Left kidney (tissue), 8 donors: ENCODE measurements at places on chromosomes 11 and 22. TPM values are rescaled to one million over a fixed set of nuclear protein-coding genes. Genes with fewer than 3 reads are reported as not detected.

OR2D2 gene
- polyA plus RNA-seq = not detected

C11orf87 gene
- polyA plus RNA-seq = 0.22 TPM

FIBIN gene
- 17.9 TPM for polyA plus RNA-seq

MIOX gene
- polyA plus RNA-seq = 6.1 TPM

DNA sequence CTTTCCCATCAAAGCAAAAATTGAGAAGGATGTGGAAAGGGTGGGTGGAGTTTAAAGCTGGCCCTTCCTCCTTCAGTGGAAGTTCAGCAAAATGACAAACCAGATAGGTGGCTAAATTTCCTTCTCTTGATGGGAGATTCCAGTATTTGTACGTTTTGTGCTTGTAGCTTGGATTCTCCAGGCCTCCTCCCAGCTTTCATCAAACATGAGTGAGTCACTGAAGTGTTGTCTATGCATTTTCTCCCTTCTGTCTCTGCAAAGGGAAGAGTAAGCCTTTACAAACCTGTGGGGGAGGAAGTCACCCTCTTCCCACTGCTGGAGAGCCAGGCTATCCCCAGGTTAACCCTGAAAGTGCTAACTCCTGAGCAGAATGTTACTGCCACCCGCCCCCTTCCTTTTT lies 6.4 kb downstream of the MARK2 start:
- DNase-seq = no peak

DNA sequence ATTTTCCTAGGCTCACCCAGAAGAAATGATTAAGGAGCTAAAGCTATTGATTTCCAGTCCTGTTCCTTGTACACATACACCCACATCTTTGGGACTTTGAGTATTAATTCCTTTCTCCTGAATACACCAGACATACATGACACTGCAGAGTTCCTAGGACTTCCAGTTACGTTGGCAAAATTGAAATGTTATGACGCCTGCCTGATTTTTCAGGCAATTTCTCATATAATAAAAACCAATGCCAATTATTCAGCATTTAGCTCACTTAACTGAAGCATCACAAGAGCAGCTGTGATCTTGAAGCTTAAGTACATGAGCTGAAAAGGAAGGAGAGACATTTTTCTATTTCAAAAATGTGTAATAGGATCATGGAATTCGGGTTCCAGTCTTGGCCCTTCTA lies 4.5 kb downstream of the CLMP start:
- DNase-seq = no peak

- peak; percentile 95 for DNase-seq
Measured at GRCh38 chr11:69674886-69675714, at the start of gene LTO1. Gene LTO1 (minus strand): TSS chr11:69675353. CDS start chr11:69675239, 114 bp downstream.

DNA sequence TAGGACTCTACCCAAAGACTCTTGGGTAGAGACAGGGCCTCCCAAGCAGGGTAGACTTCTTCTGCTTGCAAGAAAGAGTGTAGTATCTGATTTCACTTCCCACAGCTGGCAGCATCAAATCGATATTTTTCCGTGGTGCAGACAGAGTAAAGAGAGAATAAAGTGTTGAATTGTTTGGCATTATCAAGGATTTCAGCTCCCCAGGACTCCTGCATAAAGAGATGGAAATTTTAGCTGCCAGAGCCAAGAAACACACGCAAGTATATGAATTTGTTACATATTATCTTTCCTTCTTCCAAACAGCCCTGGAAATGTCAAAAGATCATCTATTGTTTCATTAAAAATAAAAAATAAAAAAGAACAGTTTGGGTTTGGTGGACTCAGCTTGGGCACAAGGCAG lies 136.8 kb downstream of the PKNOX2 start:
- no peak for DNase-seq

DNA sequence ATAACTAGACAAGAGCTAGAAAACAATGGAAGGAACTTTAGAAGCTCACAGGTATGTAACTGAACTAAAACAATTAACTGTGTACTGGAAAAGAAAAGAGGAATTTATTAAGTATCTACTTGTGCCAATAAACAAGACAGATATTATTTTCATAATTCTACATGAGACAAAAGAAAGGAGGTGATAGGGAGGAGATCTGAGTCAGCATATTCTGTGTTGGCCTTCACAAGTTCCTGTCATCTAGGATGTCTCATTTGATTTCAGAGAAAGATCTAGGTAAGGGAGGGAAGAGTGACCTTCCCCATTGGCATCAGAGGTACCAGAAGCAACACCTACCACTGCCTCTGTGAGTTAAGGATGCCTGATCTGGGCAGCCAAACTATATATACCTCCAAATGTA lies 34.8 kb upstream of the TEAD1 start:
- no peak for DNase-seq

- peak; percentile 64 for DNase-seq
Measured at GRCh38 chr22:25202290-25202921, 2.7 kb downstream of the CRYBB3 start.

- DNase-seq = no peak
Measured at GRCh38 chr22:48098243-48098920, 1335.9 kb downstream of the TBC1D22A start.

GRCh38 chr11:128697645-128698174 lies 3.8 kb downstream of the FLI1 start:
- DNase-seq = no peak

DNA sequence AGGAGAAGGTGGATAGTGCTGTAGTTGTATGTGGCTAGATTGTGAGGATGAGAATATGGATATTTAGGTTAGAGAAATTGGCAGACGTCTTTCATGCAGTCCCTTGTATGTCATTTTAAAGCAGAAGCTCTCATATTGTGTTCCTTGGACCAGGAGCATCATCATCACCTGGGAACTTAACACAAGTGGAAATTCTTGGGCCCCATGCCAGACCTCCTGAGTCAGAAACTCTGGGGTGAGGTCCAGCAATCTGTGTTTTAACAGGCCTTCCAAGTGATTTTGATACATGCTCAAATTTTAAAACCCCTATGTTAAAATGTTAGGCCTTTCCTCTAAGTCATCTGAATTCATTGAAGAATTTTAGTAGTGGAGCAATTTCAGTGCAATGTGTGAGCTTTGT lies 34.8 kb downstream of the JHY start:
- DNase-seq = no peak

DNA sequence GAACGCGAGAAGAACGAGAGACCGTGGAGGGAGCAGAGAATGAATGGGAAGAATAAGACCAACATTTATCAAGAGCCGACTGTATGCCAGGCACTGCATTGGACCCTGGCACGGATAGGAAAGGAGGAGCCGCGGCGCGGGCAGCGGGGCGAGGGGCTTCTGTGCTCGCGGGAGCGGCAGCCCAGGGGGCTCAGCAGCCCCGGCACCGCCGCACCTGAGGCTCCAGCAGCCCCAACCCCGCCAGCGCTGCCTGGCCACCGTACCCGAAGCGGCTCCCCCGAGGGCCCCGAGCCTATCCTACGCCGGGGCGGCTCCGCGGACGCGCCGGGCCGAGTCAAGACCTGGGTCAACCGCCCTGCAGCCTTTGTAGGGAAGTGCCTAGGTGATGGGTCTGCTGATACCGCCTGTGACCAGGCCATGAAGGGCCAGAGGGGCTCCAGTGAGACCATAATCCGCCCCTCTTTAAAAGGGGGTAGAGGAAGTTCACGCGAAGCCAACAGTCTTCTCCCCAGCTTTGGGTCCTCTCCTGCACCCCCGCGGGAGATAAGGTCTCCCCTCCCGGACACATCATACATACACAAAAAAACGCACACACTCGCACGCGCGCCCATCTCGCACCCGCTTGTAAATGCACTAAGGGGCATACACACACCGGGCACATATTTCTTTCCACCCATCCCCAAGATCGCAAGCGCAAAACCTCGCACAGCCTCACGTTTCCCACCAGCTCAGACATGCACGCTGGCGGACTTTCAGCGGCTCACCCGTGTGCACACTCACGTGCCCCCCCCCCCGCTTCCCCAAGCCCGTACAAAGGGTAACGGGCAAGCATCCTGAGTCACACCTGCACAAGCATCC lies 935 bp upstream of the RTN4RL2 start:
- no peak for DNase-seq

- DNase-seq = no peak
Measured at GRCh38 chr22:48954781-48955311, 872.8 kb downstream of the BRD1 start.

- no peak for DNase-seq
Measured at GRCh38 chr11:78083021-78083420, 3.4 kb upstream of the NDUFC2 start.
